CD4-positive, alpha-beta T cell treated with Interleukin-1 beta for 1 hour (primary cell): ENCODE measurements at places on chromosomes 2 and 18.

GRCh38 chr2:207934720-207935119 is 90.6 kb downstream of the PLEKHM3 start:
- no peak for DNase-seq

DNA sequence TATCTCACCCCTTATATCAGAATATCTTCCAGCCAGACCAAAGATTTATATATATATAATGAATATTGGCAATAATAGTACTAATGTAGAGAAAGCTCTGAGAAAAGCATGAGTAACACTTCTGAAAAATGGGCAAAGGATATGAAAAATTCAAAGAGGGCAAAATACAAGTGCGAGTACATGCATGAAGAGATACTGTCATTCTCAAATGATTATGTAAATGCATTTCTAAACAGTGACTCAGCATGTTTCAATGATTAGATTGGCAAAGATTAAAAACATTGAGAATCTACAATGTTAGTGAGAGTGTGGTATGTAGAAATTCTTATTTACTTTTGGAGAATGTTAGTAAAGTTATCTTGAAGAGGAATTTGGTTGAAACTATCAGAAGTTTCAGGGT is 118.3 kb upstream of the NEDD4L start:
- DNase-seq: no peak

- no peak for DNase-seq
Measured at GRCh38 chr2:235414422-235414821, 79.4 kb upstream of the AGAP1 start.

GRCh38 chr2:112491946-112492345 is 10.0 kb downstream of the TTL start:
- DNase-seq: no peak

GRCh38 chr18:8359481-8359880 is 249.8 kb upstream of the RAB12 start:
- no peak for DNase-seq
